Pancreas (tissue), 10 donors: ENCODE measurements at places on chromosomes 5 and 9. TPM values are rescaled to one million over a fixed set of nuclear protein-coding genes. Genes with fewer than 3 reads are reported as not detected.

CCL27 gene
- total RNA-seq = not detected

PCDHA9 gene
- 0.23 TPM for total RNA-seq

LURAP1L gene
- total RNA-seq = 10.9 TPM

SLC1A1 gene
- 2.0 TPM for total RNA-seq

RUSC2 gene
- total RNA-seq = 9.8 TPM

FBLL1 gene
- total RNA-seq = 0.31 TPM

MZB1 gene
- total RNA-seq = 0.76 TPM

GFI1B gene
- 0.09 TPM for total RNA-seq

PCDHA4 gene
- total RNA-seq = 0.74 TPM

WNT8A gene
- not detected for total RNA-seq

SLC6A7 gene
- not detected for total RNA-seq

SEMA5A gene
- total RNA-seq = 14.0 TPM

GTF3C4 gene
- total RNA-seq = 4.0 TPM

FOXI1 gene
- total RNA-seq = 0.09 TPM

PPP1R26 gene
- total RNA-seq = 20.0 TPM
